Stimulated activated naive CD8-positive, alpha-beta T cell treated with anti-CD3 and anti-CD28 coated beads, Interleukin-15, Interleukin-2, amounts not matched to agents 100 U/mL and 50 U/mL, for 24 hours (primary cell): ENCODE measurements at places on chromosomes 1 and 21.

DNA sequence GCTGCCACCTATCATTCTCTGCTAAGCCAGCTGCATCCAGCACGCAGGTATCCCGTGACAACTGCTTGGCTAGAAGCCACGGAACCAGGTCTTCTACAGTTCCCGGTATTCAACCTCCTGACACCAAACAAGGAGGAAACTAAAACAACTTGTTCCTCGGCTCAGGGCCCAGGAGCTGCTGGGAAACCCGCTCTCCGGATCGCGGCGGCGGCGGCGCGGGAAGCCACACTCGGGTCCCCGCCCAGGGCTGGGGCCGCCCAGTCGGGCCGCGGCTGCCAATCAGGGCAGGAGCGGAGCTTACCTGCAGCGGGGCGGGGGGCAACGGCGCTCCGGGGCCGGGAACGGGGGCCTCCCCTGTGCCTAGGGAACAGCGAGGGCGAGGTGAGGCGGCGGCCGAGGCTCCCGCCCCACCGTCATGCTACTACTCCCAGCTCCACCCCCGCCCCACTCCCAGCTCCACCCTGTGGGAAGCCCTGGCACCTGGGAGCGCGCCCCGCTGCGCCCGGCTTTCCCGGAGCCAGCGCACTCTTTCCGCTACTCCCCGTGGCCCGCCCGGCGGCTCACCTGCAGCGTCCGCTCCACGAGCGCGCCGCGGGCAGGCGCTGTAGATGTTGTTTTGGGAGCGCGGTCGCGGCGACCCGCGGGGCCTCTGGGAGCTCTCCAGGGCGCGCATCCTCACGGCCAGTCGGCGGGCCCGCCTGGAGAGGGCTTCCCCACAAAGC, 12.1 kb downstream of the IL24 start:
- peak; percentile 62 for DNase-seq

DNA sequence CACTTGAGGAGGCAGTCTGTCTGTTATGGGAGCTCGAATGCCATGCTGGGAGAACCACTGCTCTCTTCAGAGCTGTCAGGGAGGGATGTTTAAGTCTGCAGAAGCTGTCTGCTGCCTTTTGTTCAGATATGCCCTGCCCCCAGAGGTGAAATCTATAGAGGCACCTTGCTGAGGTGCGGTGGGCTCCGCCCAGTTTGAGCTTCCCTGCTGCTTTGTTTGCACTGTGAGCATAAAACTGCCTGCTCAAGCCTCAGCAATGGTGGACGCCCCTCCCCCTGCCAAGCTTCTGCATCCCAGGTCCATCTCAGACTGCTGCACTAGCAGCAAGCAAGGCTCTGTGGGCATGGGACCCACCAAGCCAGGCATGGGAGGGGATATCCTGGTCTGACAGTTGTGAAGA, 247.5 kb downstream of the LMX1A start:
- DNase-seq: no peak

DNA sequence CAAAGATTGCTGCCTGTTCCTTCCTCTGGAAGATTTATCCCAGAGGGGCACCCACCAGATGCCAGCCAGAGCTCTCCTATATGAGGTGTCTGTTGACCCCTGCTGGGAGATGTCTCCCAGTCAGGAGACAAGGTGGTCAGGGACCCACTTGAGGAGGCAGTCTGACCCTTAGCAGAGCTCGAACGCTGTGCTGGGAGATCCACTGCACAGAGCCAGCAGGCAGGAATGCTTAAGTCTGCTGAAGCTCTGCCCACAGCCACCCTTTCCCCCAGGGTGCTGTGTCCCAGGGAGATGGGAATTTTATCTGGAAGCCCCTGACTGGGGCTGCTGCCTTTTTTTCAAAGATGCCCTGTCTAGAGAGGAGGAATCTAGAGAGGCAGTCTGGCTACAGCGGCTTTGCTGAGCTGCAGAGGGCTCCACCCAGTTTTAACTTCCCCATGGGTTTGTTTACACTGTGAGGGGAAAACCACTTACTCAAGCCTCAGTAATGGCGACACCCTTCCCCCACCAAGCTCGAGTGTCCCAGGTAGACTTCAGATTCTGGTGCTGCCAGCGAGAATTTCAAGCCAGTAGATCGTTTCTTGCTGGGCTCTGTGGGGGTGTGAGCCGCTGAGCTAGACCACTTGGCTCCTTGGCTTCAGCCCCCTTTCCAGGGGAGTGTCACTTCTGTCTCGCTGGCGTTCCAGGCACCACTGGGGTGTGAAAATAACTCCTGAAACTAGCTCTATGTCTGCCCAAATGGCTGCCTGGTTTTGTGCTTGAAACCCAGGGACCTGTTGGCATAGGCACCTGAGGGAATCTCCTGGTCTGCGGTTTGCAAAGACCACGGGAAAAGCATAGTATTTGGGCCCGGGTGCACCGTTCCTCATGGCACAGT, 51.1 kb upstream of the PDC start:
- no peak for DNase-seq

DNA sequence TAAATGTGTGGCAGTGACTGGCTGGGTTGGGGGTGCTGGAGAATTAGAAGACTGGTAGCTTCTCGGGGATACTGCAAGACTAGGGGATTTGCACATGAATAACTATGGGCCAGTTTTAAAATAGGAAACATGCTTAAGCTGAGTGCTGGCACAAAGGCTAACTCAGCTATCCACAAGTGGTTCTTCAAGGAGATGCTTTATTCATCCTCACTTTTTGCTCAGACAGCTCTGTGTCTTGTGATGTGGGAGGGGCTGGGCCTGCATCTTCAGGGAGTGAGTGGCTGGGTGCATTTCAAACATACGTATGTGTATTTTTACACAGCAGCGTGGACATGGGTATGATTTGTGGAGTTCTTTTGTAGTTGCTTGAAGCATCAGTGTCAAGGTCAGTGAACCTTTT, 2.3 kb downstream of the COQ8A start:
- DNase-seq: no peak

DNA sequence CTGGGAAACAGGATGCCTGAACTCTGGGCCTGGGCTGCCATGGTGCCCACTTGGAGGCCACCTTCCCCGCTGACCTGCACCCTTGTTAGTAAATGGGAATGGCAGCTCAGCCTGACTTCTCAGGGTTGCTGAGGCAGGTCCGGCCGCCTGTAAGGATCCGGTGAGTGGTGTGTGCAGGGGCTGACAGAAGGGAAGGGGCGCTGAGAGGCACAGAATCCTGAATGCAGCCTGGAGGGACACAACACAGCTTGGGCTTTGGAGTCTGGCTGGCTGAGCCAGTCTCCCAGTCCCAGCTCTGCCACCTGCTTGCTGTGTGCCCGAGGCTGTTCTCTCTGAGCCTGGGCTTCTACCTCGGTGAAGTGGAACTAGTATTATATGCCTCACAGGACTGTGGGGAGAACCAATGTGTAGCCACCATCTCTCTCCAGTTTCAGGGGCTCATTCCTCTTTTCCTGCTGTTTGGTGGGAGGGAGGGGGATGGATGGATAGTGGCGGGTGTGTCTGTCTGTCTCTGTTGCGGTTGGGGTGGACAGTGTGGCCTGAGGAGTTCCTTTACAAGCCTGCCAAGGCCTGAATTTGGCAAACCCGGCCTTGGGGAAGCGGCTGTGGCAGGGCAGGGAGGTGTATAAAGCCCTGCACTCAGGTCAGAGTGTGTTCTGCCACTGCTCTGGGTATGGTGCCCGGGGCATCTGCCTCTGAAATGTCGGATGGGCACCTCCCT, 18.0 kb downstream of the ADORA1 start:
- DNase-seq: no peak

- DNase-seq: no peak
Observed at GRCh38 chr21:17585875-17586450, 26.7 kb downstream of the BTG3 start.

DNA sequence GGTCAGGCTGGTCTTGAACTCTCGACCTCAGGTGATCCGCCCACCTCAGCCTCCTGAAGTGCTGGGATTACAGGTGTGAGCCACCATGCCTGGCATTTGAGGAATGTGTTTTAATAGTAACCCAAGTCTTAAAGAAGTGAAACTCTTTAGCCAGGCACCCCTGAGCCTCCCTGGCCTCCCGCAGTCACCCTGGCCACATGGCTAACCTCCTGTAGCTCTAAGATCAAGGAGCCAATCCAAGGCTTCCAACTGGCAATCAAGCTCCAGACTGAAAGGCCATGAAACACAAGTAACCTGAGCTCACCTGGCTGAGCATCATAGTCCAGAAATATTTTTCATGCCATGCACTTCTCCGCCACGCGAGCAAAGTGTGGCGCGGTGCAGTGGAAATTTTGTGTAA, 84.3 kb downstream of the LTN1 start:
- DNase-seq: no peak

GRCh38 chr1:4306559-4307467, 347.6 kb upstream of the AJAP1 start:
- no peak for DNase-seq

DNA sequence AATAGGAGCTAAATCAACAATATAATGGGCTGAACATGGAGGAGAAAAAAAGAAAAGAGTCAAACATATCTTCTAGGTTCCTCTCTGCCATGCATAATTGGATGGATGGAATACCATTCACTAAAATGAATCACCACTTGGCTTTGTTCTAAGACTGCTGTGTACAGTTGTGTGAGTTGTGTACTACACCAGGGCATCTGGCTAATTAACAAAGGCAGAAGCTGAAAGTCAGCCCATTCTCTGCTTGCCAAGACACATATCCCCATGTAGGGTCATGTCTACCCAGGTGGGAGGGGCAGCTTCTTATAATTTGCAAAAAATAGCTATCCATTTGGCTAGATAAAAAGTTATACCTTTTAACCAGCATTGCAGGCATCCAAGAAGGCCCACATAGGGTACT, 21.0 kb downstream of the JUN start:
- DNase-seq: no peak

- no peak for DNase-seq
Observed at GRCh38 chr1:230414102-230414501, 12.0 kb downstream of the PGBD5 start.

DNA sequence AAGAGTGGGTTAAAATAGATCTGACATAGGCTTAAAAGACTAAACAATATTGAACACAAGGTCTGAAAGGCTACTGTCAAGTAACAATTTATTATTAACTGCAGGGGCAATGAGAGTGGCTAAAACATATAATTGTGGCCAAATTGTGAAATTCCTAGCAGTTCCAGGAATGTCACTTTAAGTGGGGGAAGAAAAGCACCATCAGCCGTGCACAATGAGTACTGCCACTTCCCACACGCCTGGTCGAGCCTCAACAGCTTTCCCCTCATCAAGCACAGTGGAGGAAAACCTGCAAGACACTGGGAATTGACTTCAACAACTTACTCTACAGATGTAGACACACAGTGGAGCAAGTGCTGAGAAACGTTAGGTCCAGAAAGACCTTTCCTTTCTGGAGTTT, 16.4 kb downstream of the TFB2M start:
- no peak for DNase-seq

GRCh38 chr1:56788588-56788987, 30.6 kb downstream of the FYB2 start:
- DNase-seq: no peak

- DNase-seq: no peak
Observed at GRCh38 chr1:226884116-226884625, 13.8 kb downstream of the PSEN2 start.

DNA sequence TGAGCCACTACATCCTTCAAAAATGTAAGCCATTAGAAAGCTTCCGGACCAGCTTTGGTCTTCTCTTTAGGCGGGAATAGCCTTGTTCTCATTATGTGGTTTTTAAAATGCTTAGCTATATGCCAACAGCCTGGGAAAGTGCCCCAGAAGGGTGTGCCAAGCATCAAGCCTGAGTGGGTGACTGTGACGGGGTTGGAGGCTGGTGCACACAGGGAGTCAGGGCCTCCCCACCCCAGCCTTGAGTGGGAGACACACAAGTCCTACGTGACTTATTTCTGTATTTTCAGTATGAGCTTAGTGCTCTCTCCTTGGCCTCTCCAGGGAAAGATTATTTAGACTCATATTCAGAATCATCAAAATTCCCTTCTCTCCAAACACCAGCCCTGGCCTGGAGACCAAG, 9.8 kb downstream of the UBASH3A start:
- peak; percentile 64 for DNase-seq

DNA sequence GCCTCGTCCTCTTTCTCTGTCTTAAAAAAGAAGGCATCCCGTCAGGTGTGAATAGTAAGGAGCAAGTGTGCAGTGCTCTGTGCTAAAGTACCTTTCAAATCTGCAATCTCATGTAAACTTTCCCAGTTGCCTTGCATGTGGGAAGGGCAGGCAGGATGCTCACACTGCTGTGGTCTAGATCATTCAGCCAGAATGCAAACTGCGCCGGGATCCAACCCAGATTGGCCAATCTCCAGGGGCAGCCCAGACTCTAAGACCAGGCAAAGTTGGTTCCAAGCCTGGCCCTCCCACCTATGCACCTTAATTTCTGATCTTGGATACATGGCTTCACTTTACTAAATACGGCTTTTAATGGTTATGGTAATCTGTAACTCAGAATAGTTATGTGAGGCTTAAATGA, 3.2 kb upstream of the MAP1LC3C start:
- no peak for DNase-seq

DNA sequence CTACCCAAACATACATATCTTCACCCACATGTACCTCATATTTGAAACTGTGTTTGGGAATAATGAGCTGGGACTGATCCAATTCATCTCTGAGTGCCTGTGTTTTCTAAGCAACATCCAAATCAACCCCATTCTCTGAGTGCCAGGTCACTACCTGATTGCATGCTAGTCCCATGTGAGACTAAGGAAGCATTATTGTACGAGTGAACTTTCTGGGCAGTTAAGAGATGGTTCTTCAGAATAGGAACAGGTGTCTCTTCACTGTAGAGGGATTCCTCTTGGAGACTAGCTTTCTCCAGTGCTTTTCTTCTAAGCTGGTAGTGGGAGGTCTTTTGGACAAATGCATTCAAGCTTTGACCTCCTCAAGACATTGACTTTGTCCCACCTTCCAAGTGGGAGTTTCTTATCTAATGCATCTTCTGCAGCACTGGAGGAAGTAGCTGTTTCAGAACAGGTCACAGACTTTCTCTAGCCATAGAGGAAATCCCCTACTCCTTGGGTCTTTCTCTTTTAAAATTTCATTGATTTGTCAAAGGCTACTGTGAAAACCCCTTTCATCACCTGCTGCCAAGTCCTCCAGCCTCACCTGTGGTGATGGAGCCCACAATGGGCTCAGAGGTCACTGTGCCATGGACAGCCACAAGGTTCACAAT, 172.0 kb upstream of the KIAA0040 start:
- DNase-seq: no peak

DNA sequence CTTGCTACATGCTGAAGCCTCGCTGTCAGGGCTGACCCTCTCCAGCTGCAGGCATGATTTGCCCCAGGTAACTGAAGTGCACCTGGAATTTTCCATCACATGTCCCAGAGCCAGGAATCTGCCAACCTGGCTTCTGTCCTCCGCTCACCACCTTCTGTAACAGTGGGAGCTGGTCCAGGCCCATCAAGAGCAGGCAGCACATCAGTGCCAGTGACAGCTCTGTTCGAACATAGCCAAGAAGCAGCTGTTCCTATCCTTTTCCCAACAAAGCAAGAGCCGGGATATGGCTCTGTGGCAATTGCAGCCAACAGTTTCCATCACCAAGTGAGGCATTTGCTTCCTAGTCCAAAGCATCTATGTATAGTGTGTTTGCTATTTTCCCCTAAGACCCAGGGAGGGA, 42.2 kb upstream of the KANK4 start:
- no peak for DNase-seq
